ENCODE measurements at places on chromosomes 6 and 20.

- no peak for DNase-seq
Measured at GRCh38 chr6:55379471-55379870, 52.2 kb downstream of the GFRAL start.

- no peak for DNase-seq
Measured at GRCh38 chr20:58586565-58587093, 64.5 kb upstream of the STX16 start.

DNA sequence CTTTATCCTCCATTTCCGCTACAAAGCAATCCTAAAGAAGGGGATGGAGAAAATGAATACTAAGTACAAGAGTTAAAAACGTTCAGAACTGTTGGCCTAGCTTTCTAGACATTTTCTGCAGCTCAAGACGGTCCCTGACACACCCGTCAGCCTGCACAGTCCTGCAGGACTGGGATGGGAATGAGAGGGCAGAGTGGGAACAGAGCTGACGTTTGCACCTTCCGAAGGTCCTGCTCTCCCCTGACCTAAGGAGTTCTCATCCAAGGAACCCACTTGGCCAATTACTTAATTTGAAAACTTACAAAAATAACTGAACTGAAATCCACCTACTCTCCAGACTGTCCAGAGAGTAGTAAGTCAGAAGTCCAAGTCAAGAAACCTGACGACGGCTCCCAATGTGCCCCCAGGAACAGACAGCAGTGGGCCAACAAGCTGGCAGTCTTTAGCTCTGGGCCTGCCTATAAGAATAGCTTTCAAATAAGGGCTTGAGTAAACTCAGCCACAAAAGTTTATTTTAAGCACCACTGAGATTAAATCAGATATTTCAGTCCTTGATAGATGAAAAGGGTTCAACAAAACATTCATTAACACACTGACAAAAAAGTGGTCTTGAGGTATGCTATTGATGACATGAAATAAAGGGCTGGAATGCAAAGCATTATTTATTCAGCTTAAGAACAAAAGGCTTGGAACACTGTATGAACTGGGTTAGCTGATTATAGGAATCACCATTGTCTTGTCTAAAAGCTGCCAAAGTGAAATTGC, 76.8 kb downstream of the CNKSR3 start:
- no peak for DNase-seq

DNA sequence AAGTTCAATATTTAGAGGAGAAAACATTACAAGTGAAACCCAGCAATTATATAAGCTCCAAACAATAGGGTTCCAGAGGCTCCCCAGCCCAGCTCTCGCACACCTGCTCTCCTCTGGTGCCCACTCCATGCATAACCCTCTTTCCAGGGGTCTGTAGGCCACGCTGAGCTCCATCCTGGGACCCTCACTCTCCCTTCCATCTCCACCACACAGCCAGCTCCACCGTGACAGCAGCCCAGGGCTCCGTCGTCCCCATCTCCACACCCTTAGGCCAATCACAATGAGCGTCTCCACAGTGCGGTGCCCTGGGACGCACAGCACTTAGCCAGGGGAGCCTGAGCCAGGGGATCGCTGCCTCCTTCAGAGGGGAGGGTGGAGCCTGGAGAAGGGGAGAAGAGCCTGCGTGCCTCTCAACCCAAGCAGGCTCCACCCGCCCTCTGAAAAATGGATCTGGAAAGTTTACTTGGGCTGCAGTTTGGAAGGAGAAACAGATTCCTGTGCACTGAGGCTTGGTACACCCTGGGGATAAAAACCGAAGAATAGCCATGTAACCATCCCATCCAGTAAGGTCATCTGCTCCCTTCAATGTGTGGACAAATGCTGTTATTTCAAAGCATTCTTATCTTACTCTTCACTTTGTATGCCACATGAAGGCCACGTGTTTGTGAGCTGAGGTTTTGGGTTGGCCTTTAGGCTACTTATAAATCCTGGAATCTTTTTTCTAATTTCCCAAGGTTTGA, 72.4 kb upstream of the GGTLC1 start:
- DNase-seq = no peak

DNA sequence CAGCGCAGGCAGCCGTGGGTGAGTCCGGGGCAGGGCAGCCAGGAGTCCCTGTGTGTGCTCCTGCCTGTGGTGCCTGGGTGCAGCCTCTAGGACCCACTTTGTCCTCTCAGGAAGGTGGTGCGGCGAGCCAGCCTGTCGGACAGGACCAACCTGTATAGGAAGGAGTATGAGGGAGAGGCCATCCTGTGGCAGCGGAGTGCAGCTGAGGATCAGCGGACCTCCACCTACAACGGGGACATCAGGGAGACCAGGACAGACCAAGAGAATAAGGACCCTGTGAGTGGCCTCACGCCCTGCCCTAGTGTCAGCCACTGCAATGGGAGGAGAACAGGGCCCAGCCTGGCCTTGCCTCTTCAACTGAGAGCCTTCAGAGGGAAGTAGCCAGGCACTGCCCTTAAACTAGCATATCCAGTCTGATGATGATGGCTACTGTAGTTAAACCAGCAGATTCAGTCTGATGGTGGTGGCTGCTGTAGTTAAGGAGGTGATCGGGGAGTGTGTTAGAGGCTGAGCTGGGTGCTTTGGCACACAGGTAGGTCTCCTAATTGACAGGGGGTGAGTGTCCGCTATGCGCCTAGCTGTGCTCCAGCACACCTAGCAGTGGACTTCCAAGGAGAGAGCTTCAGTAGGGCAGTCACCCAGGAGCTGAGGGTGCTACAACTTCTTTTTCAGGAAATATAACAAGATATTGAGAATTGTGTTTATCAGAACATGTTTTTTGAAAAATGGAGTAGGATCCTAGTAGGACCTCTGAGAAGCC, 18.1 kb upstream of the FAM83D start:
- DNase-seq = no peak
